ENCODE measurements at places on chromosomes 13 and 19.

GRCh38 chr13:50334944-50335343 lies 319.7 kb downstream of the KCNRG start:
- DNase-seq: no peak

GRCh38 chr19:1672038-1672768 lies 19.8 kb upstream of the TCF3 start:
- DNase-seq: peak; percentile 23

GRCh38 chr13:21638319-21639282 lies 32.3 kb upstream of the FGF9 start:
- no peak for DNase-seq

DNA sequence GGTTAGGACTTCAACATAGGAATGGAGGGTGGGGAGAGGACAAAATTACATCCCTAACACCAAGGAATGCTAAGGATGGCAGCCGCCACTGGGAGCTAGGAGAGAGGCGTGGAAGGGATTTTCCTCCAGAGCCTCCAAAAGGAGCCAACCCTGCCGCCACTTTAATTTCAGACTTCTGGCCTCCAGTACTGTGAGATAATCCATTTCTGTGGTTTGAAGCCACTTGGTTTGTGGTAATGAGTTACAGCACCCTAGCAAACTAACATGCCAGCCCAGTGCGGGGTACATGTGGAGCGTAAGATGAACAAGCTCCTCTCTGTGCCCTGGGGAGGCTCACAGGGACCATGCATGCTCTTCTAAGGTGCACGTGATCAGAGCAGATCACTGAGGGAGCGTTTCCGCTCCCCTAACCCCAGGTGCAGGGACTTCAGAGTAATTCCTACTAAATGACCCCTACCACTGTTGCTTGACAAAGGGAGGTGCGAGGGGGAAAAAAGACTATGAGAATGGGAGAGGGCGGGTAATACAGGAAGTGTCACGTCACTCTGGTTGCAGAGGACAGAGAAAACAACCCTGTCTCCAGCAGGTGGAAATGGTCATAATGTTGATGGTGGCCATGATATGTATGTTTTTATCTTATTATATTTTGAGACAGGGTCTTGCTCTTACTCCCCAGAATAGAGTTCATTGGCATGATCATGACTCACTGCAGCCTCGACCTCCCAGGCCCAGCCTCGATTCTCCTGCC lies 12.0 kb downstream of the FPR1 start:
- DNase-seq: no peak

GRCh38 chr19:18385675-18386542 lies at the start of gene GDF15:
TSS of gene GDF15 (plus strand) at chr19:18386158. CDS start at chr19:18386190, 32 bp downstream.
- no peak for DNase-seq

DNA sequence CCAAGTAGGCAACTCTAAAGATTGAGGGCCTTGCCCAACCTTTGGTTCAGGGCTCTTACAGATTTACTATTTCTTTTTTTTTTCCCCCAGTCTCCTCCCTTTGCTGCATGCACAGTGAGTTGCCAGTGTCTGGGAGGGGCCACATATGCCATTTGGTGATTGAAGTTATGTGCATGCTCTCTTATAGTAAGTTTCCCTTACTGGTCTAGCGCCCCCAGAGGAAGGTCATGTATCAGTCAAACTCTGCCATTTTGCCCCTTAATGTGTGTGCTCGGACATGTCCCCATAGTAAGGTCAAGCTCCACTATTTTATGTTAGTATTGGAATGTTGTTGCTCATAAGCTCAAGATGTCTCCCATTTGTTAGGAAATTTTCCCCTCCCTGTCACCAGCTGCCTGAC lies 1138.0 kb upstream of the SLC10A2 start:
- DNase-seq: no peak

DNA sequence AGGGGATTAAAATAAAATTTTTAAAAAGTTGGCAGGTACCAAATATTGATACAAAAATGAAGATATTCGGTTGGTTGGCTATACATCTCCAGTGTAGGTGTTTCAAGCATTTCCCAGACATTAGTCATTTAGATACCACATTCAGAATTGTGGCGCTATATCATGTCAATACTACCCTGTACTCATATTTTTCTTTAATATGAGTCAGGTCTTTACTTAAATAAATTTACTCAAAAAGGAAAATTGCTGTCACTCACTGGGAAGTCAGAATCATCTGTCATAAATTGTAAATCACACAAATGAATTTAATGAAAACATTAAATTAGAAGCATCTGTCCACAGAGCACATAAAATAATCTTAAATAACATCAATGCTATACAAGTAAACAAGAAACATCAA lies 134.2 kb downstream of the TSHZ3 start:
- DNase-seq: no peak

GRCh38 chr13:93259527-93260080 lies 33.0 kb downstream of the GPC6 start:
- no peak for DNase-seq

DNA sequence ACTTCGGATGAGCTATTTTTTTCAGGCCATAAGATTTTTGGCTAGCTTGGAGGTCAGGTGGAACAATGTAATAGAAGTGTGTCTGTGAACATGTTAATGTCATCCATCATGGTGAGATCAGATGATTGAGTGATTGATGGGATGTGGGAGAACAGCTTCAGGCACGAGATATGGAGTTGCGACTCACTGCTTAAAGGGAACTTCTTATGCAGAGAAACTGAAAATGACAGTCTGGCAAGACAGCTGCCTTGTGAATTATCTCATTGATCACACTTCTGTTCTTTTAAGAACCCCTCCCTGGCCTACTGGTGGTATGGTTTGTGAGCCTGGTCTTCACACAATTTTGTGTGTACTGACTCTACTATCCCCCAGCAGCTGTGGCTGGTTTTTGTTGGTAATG lies 96.0 kb downstream of the OLFM4 start:
- DNase-seq: no peak

GRCh38 chr19:44663996-44664395 lies 7.3 kb upstream of the CEACAM19 start:
- DNase-seq: no peak

DNA sequence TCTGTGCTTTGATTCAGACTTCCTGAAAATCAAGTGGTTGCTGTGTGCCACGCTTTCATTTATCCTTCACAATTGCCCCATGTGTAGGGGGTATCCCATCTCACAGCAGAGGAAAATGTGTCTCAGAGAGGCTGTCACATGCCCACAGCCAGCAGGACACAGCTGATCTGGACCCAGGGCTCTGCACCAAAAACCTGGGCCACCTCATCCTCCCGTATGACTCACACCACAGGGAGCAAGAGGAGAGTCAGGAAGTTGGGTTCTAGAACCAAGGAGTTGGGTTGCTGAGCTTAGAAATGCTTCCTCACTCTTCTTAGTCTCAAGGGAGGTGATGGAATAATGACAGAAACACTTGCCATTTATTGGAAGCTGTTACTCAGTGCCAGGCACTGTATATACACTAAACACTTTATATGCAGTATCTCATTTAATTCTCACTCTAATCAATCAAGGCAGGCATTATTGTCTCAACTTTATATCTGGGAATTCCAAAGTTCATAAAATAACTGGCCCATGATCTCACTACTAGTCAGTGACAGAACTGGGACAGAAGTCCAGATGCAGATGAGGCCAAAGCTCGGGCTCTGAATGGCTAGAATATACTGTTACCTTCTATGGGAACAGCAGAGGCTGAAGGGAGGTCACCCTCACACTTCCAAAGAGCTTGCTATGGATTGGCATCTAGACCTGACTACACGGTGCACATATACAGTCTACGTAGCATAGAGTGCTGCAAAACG lies 47.7 kb upstream of the ATP12A start:
- no peak for DNase-seq

GRCh38 chr19:11338569-11339253 lies 746 bp downstream of the RAB3D start:
- no peak for DNase-seq

- DNase-seq: no peak
Measured at GRCh38 chr13:98509271-98510155, 67.4 kb downstream of the STK24 start.

DNA sequence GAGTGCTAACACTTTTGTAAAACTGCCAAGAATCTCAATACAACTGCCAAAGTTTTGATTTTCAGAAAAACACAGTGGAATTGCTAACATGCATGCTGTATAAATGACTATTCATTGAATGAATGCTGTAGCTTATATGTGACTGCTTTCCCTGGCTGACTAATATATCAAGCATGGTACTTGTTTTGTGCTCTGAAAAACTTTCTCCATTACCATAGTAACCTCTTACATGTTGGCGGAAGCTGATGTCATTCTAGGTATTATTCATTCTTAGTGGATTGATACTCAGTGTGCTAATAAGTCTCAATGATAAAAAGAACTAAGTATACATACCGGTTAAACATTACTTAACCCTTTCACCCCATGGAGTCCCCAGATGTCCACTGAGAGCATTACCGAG lies 166.1 kb upstream of the MYO16 start:
- DNase-seq: no peak

DNA sequence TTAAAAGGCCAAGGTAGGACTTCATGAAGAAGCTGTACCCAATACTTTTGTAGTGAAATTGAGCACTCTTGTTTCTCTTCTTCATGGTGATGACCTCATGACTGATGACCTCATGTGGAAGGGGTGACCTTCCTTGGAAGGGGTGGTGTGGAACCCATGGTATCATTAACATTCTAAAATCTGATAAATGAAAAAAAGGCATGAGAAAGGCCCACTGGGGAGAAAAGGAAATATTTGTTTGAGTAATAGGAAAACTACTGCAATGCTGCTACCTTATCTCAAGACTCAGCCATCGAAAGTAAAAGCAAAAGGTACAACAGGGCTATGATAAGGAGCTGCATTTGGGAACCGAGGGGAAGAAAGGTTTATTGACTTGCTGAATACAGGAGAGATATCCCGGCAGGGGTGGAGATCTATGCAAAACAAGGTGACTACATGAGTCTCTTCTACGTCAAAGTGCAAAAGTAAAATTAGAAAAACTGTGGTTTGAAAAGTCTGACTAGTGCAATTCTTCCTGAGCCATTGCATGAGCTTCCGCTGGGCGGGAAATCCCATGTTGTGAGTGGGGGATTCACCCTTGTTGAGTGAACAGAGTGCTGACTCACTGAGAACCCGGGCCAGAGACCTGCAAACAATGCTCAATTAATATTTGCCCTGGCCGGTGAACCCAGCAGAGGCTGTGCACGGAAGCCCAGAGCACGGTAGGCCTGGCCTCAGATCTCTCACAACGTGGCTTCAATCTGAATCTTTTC lies 138.9 kb upstream of the RFC3 start:
- DNase-seq: peak; percentile 8

GRCh38 chr13:27969082-27969865 lies at the start of gene CDX2:
TSS of gene CDX2 (minus strand) at chr13:27969315. CDS start at chr13:27969006, 309 bp downstream.
- no peak for DNase-seq

DNA sequence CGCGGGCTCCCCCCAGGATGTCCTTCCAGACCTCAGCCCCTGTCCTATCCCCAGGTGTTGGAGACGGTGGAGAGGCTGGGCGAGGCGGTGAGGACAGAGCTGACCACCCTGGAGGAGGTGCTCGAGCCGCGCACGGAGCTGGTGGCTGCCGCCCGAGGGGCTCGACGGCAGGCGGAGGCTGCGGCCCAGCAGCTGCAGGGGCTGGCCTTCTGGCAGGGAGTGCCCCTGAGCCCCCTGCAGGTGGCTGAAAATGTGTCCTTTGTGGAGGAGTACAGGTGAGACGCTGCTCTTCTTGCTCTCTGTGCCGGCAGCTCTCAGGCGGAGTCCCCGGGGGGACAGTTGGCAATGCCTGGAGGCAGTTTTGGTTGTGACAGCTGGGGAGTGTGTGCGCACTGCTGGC lies 6.9 kb downstream of the TTYH1 start:
- DNase-seq: no peak

DNA sequence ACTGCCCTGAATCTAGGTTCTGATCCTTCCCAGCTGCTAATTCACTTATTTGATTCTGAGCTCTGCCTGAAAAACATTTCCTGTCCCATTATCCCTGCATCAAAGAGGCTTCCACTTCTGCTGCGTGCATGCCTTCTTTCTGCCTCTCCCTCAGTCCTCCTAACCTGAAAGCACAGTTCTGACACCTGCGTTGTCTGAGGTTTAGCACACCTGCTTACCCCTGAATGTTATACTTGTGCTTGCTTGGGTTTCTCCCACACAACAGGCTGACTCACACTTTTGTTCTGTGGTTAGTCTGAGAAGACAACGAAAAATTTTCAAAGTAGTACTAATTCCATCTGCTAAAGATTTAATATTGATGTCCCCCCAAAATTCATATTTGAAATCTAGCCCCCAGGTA lies 3.1 kb upstream of the SOHLH2 start:
- DNase-seq: no peak

- DNase-seq: no peak
Measured at GRCh38 chr13:42322806-42323205, 50.9 kb downstream of the AKAP11 start.

GRCh38 chr13:49627831-49628652 lies at the start of gene ARL11:
TSS of gene ARL11 (plus strand) at chr13:49628507. CDS start at chr13:49630448, 1,941 bp downstream.
- DNase-seq: no peak

GRCh38 chr19:11856596-11857250 lies 8.2 kb downstream of the ZNF439 start:
- DNase-seq: no peak

DNA sequence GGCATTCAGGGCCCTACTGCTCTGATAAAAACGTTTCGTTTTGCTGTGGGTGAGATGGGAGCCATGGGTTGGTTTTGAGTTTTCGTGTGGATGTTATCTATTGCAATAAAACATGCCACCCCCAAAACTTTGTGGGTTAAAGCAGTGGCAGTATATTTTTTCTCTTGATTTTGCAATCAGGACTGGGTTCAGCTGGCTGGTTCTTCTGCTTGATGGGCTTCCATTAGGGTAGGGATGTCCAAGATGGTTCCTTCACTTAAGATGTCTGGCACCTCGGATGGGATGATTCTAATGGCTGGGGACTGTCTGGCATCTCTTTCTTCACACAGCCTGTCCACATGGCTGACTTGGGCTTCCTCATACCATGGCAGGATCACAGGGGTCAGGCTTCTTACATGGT lies 15.6 kb upstream of the PNMA8B start:
- DNase-seq: no peak

DNA sequence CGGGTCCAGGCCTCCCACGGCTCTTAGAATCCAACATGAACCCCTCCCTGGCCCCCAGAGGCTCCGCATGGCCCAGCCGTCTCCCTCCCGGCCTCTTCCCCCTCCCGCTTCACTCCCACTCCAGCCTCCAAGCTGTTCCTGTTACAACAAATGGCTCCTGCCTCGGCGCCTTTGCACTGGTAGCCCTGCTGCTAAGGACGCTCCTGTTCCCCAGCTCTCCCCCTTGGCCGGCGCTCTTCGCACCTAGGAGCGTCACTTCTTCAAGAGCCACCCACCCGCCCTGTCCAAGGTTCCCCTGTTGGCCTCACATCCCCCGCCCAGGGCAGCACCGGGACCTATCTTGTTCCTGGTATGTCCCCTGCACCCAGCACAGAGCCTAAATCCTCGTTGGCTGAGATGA lies 9.4 kb downstream of the CCDC124 start:
- DNase-seq: no peak

- no peak for DNase-seq
Measured at GRCh38 chr13:98541701-98542203, 35.2 kb downstream of the STK24 start.
